Urothelium cell line (cell line): ENCODE measurements at places on chromosomes 16 and 17.

DNA sequence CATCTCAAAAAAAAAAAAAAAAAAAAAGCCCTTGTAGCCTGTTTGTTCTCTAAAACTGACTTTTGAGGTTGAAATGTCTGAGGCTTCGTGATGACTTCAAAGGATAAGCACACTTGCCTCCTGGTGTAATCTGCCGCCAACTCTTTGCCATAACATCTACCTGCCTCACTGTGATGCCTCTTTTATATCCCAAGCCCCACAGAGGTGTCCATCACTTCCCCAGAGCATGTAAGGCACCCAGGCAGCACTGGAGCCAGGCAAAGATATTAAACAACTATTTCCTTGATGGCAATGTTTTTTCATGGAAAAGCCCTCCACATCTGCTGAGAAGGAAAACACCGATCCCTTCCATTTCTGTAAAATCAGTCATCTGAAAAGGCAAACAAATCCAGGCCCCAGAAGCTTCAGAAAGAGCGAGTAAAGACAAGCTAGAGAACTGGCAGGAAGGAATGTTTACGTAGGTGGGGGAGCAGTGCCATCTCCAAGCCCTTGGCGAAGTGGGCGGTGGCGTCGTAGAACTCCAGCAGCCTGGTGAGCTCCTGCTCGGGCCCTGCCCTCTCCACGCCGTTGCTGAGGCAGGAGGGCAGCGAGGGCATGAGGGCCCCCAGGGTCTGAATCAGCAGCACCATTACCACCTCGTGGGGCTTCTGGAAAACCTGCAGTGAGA lies 28.6 kb downstream of the COG7 start:
- no peak for DNase-seq

DNA sequence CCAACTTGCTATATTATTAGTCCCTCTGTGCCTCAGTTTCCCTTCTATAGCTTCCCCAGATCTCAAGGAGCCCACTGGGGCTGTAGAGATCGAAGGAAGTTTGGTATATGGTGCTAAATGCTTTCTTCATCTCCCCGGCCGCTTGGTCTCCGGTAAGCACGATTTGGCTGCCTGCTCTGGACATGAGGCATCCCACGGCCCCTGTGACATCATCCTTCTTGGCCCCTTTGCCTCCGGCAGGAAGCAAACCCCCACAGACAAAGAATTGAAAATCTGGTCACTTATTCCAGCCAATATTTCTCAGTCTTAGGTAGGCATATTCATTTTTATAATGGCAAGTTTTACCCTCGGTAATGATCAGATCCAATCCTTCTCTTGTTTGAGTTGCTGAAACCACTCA lies 65.8 kb downstream of the WSCD1 start:
- no peak for DNase-seq

DNA sequence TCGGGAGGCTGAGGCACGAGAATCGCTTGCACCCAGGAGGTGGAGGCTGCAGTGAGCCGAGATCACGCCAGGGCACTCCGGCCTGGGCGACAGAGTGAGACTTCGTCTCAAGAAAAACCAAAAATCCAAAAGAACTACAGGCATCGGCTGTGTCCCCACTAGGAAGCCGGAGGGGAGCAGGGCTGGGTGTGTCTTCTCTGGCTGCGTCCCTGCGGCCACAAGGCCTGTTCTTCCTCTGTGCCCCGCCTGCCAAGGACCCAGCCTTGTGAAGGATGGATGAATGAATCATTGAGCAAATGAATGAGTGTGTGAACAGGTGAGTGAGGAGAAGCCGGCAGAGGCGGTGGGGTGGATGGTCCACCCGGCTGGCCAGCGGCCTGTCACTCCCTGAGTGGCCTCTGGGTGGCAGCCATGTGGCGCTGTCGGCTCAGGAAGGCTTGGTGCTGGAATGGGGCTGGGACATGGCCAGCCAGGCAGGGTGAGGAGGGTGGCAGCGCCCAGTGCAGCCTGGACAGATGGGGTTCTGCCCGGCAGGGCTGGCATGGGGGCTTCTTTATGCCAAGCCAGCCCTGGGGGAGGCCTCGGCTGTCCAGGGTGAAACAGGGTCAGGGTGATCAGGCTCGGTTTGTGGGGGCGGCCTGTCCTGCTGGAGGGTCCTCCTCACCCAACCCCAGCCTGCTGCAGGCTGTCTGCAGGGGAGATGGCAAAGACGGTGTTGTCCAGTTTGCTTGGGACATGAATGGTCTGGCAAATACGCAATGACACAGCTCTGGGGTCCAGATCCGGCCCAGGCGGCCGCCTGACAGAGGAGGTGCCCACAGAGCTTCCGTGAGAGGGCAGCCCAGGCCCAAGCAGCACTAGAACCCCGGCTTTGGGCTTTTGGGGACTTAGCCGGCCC lies 21.7 kb downstream of the SLC25A10 start:
- peak; percentile 96 for DNase-seq

- DNase-seq, result no peak
Measured at GRCh38 chr17:68197091-68197996, 50.5 kb upstream of the AMZ2 start.

- DNase-seq, result no peak
Measured at GRCh38 chr16:12016291-12016947, 39.9 kb downstream of the SNX29 start.

- DNase-seq, result no peak
Measured at GRCh38 chr17:28567604-28568003, 3.7 kb downstream of the PIGS start.

DNA sequence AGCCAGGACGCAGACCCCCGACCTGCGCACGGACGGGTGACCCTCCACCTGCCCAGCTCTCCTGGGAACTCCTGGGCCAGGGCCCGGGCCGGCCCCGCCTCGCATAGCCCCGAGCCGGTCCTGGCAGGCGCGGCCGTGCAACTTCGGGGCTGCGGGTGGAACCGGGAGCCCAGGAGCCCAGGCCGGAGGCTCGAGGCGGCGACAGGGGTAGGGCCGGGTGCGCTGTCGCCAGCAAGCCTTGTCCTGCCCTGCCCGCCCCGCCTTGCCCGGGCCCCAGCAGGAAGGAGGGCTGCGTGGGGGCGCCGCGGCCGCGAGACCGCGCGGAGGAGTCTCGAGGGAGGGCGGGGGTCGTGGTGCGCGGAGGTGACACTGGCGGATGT lies 408 bp downstream of the LMF1 start:
- DNase-seq, result peak; percentile 52

GRCh38 chr17:73803964-73804435 lies 159.8 kb upstream of the SDK2 start:
- no peak for DNase-seq

DNA sequence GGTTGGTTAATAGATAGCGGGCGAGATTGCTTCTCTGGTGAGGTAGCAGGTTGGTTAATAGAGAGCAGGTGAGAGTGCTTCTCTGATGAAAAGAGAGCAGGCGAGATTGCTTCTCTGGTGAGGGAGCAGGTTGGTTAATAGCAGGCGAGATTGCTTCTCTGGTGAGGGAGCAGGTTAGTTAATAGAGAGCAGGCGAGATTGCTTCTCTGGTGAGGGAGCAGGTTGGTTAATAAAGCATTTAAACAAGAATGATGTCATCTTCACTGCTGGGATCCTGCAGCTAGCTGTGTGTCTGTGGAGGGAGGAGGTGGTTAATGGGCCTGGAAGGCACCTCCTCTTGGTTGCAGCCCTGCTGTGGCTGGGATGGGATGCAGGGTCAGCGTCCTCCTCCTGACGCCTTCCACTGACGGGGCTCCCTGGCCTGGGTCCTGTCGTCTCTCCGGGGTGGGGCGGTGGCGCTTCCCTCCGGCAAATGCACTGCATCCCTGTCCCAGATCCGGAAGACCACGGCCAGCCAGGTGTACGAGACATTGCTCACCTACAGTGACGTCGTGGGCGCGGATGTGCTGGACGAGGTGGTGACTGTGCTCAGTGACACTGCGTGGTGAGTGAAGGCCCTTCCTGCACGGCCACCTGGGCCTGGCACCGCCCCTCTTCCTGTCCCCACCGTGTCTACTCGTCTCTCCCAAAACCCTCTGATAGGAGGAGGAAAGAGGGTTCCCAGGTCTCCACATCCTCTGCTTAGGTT lies 99.2 kb upstream of the ZNF750 start:
- DNase-seq, result no peak

GRCh38 chr16:85163278-85164112 lies 51.2 kb upstream of the CIBAR2 start:
- no peak for DNase-seq

- DNase-seq, result no peak
Measured at GRCh38 chr17:32636598-32637218, 149.9 kb downstream of the CDK5R1 start.

- DNase-seq, result no peak
Measured at GRCh38 chr17:47641202-47641601, 8.5 kb upstream of the KPNB1 start.

DNA sequence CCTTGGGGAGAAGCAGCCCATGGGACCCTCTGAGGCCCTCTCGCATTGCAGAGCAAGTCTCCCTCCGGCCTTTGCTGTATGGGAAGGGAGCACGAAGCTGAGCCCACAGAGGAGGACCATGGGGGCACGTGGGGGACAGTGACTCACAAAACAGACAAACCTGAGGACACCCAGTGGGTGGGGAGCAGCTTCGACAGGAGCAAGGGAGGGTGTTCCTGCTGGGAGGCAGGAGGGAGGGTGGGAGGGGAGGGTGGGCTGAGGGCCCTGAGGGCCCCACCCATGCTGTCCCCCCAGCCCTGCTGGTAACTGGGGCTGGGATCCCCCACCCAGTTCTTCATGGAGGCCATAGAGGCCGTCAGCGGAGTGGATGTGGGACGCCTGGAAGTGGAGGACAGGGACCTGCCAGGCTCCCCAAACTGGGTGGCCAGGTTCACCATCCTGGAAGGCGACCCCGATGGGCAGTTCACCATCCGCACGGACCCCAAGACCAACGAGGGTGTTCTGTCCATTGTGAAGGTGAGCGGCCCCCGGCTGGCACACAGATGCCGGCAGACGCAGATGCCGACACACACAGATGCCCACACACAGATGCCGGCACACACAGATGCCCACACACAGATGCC lies 12.5 kb downstream of the SLC22A31 start:
- DNase-seq, result no peak

- DNase-seq, result peak; percentile 74
Measured at GRCh38 chr17:42409523-42410318, 13.3 kb downstream of the CAVIN1 start.

GRCh38 chr16:10988164-10988803 lies 43.9 kb downstream of the CLEC16A start:
- no peak for DNase-seq

DNA sequence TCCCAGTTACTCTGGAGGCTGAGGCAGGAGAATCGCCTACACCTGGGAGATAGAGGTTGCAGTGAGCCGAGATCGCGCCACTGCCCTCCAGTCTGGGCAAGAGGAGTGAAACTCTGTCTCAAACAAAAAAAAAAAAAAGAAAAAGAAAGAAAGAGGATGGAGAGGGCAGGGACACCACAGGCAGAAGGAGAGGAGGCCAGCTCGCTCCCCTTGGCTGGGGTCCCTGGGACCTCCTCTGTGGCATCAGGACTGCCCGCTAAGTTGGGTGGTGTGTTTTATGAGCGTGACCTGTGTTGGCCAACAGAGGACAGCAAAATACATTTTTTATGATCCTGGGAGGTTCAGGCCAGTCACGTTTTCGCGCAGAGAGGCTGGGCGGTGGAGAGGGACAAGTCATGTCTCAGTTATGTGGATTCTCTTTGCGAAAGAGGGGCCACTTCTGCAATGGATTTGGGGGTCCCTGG lies 229.6 kb downstream of the MRTFB start:
- DNase-seq, result peak; percentile 76

- DNase-seq, result no peak
Measured at GRCh38 chr17:17960500-17961030, 11.6 kb downstream of the TOM1L2 start.

DNA sequence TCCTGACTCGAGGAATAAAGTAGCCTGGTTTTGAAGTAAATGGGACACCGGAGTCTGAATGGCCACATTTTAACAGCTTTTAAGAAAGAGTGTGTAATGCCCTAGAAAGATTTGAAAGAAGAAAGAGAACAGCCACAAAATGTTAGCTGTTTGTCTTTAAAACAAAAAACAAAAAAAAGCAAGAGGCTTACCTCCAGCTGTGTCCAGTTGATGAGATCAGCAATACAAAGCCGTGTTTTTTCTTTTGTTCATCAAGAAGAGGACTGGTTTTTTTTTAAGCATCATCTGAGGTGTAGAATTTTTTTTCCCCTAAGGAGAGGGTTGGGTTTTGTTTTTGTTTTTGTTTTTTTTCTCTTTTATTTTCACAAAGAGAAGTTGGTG lies 58.8 kb downstream of the NKD1 start:
- DNase-seq, result no peak

DNA sequence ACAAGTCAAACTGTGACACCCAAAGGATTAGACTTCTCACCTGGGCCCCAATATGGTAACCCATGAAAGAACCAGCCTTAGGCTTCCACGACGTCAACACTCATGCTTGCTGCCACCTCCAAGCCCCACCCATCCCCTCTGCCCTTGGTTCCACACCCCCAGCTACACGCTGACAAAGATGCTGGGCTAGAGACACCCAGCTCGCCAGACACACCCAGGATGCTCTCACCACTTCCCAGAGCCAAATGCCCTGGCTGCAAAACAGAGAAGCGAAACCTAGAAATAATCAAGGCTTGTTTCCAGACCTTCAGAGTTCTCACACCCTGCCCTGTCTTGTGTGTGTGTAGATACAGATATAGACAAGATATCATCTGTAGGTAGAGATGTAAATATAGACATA lies 26.0 kb upstream of the ADCY9 start:
- no peak for DNase-seq

DNA sequence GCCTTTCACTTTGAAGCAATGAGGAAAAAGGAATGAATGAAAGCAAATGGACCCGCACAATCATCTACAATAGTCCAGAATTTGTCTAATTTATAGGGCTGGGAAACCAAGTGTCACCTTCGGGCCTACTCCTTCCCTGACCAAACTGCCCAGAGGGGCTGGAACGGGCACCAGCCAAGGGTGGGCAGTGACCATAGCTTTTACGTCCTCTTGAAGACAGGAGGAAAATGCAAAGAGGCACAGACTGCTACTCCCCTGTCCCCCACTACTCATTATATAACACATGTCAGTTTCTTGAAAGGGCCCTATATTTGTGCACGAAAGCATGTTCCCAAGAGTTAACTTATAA lies 122.3 kb downstream of the ZFHX3 start:
- DNase-seq, result no peak

DNA sequence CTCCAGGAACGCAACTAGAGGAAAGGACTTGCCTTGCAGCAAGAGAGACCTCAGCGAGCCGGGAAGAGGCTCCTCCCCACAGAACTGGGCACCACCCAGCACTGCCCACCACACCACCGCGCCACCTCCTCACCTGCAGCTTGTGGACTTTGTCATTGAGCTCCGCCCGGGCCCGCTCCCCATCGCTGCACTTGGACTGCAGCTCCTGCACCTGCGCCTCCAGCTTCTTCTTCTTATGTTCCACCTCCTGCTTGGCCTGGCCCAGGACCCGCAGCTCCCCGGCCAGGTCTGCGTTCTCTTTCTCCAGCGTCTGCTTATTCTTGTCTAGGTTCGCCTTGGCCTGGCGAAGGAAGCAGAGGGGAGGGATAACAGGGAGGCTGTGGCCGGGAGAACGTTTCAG lies 76.7 kb downstream of the NDE1 start:
- DNase-seq, result no peak

GRCh38 chr17:20276421-20276820 lies 190.9 kb downstream of the LGALS9B start:
- DNase-seq, result no peak

GRCh38 chr16:65274566-65274965 lies 152.7 kb upstream of the CDH11 start:
- DNase-seq, result no peak

GRCh38 chr17:59533694-59534093 lies 31.7 kb upstream of the DHX40 start:
- DNase-seq, result no peak
